H1 (cell line): ENCODE measurements at places on chromosomes 16 and 17.

DNA sequence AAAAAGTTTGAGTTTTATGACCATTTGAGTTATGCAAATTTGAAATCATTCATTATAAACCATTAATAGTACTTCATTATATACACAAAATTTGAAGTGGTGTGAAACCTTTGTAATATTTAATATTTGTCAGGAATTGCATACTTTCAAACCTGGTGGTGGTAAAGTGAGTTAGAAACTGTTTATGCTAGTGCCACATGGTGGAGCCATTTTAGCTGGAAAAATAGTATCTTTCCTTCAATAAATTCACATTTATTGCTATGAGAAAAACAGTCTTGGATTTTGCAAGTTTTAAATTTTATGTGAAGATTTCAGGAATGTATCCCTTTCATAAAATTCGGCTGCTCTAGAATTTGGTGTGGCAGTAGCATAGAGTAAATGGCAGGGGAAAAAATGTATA is 7.3 kb upstream of the BLMH start:
- H3K4me3 ChIP-seq, result no peak overlapping the region
- no peak overlapping the region for H3K27ac ChIP-seq
- H3K27me3 ChIP-seq, result no peaks in the 10 kb centered on the region
- no peaks in the 10 kb centered on the region for H3K36me3 ChIP-seq
- H3K4me1 ChIP-seq, result no peaks in the 10 kb centered on the region
- no peak for DNase-seq

DNA sequence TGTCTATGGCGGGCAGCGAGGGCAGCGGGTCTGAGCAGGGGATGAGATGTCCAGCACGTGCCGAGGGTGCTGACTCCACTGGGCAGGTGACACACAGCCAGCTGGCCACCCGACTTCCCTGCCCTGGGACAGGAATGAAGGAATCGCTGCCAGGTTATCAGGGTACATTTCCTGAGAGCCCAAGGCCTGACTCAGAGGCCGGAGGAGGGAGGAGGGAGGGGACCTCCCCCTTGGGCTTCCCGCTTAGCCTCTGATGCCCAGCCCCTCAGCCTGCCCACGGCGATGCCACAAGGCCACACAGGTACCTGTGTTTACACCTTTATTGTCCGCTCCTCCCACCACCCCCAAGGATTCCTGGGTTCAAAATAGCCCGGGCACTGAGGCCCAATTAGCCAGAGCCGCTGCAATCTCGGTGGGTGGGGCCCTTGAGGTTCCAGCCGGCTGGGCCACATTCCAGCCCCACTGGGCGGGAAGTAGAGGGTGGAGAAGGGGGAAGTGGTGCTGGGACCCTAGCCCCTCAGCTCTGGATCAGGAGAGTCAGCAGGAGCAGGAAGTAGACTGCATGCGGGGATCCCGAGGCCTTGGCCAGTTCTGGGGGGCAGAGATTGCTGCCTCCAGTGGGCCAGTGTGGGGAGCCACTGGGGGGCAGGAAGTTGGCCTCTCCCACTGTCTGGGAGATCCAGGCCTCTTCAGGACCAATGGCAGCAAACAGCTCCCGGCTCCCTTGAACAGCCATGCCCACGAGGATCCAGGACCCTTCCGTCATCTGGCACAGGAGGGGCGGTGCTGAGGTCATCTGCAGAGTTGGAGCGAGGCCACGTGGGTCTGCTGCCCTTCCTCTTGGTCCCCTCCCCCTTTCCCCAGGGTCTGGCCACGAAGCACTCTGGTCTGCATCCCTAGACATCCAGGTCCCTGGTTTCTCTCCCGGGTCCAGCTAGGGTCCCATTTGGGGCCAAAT is 3.4 kb upstream of the PRSS8 start:
- DNase-seq, result no peak
- peaks cover 29% of the 10 kb centered on the region for H3K4me1 ChIP-seq
- H3K36me3 ChIP-seq, result peaks cover 1% of the 10 kb centered on the region; the same call in 1 of the 2 replicates
- 0 out of 2 replicates have a peak overlapping the region, but pooled peaks have one; percentile 31 for H3K27ac ChIP-seq
- 0 out of 2 replicates have a peak, but pooled peaks cover 6% of the 10 kb centered on the region for H3K27me3 ChIP-seq

GRCh38 chr16:79867425-79867997 is 267.0 kb upstream of the MAF start:
- no peak overlapping the region for H3K27ac ChIP-seq
- H3K4me3 ChIP-seq, result no peak overlapping the region
- H3K36me3 ChIP-seq, result no peaks in the 10 kb centered on the region
- no peaks in the 10 kb centered on the region for H3K27me3 ChIP-seq

GRCh38 chr17:42055027-42055426 is 4.6 kb upstream of the C17orf113 start:
- no peaks in the 10 kb centered on the region for H3K27me3 ChIP-seq
- H3K27ac ChIP-seq, result no peak overlapping the region
- no peak for DNase-seq
- no peaks in the 10 kb centered on the region for H3K36me3 ChIP-seq

- no peak for DNase-seq
- no peaks in the 10 kb centered on the region for H3K4me1 ChIP-seq
- no peak overlapping the region for H3K4me3 ChIP-seq
- no peaks in the 10 kb centered on the region for H3K36me3 ChIP-seq
Observed at GRCh38 chr17:48388955-48389743, 40.9 kb downstream of the SKAP1 start.

DNA sequence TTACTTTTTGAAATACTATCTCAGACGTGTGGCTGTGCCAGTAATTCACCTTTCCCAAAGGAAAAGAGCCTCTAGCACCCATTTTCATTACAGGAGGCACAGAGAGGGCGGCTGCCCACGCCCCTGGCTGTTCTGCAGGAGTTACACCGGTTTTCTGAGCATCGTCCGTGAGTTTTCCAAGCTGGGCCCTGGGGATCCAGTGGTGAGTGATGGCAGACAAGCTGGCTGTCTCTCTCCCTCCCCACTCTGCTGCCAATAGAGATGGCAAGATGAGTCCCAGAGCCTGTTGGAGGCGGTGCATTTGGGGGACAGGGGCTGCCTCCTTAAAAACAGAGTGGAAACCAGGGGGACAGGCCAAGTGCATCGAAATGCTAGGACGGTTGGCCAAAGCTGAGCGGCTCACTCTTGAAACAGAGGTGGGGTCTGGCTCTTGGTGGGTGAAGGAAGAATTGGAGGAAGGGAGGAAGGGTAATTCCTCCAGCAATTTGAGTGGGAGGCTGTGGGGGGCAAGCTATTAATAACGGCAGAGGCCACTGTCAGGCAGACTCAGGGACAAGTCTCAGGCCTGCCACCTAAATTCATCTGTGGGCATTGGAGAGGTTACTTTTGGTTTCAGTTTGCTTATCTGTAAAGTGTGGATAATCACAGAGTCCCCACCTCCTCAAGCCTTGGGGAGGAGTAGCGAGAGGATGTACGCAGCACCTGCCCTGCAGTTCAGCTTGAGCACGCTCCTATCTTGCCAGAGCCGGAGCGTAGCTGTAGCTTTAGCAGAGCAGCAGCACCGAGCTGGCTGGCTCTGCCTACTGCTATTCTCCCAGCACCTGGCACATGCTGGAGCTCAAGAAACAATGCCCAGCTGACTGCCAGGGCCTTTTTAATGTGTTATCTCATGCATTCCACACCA is 7.5 kb upstream of the NOS2 start:
- DNase-seq, result no peak
- H3K4me3 ChIP-seq, result no peak overlapping the region
- peaks cover 7% of the 10 kb centered on the region for H3K4me1 ChIP-seq
- no peaks in the 10 kb centered on the region for H3K36me3 ChIP-seq

GRCh38 chr16:87363771-87364455 is 19.7 kb downstream of the FBXO31 start:
- peaks cover 11% of the 10 kb centered on the region for H3K36me3 ChIP-seq
- H3K27me3 ChIP-seq, result no peaks in the 10 kb centered on the region
- no peak overlapping the region for H3K4me3 ChIP-seq
- no peak for DNase-seq

- no peaks in the 10 kb centered on the region for H3K36me3 ChIP-seq
- no peak overlapping the region for H3K4me3 ChIP-seq
- no peak overlapping the region for H3K27ac ChIP-seq
- peaks cover 15% of the 10 kb centered on the region for H3K4me1 ChIP-seq
- no peak for DNase-seq
- no peaks in the 10 kb centered on the region for H3K27me3 ChIP-seq
Observed at GRCh38 chr17:29066047-29066446, 23.1 kb downstream of the PIPOX start.

GRCh38 chr16:27474921-27475320 is 72.9 kb downstream of the IL21R start:
- no peak overlapping the region for H3K27ac ChIP-seq
- H3K4me1 ChIP-seq, result no peaks in the 10 kb centered on the region
- DNase-seq, result no peak
- no peak overlapping the region for H3K4me3 ChIP-seq
- no peaks in the 10 kb centered on the region for H3K27me3 ChIP-seq

DNA sequence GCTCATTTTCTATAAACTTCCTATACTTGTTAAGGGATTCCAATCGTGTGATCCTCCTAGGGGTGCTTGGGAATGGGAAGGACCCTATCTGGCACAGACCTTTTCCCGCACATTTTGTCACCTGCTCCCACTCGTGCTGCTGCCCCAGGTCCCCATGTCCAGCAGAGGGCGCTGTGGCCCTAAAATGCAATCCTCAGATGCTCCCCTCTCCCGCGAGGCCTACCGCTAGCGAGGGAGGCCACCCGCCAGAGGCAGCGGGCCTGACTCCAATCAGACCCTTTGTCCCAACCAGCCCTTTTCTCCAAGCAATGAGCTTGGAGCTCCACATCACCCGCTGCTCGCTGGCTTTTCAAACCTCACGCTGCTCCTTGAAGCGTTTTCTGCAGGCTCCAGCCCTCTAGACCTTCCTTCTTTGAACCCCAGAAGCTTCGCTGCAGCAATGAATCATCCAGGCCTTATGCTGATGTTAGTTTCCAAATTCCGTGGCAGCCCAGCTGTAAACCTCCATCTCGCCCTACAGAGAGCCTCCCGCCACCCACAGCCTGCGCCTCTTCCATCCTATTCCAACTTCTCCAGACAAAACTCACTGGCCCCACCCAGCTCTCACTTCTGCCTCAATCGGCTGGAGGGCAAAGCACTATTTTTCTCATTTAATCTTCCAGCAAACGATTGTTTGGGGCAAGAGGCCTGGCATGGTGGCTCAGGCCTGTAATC is 23.6 kb upstream of the FZD2 start:
- H3K4me1 ChIP-seq, result peaks cover 8% of the 10 kb centered on the region
- H3K27ac ChIP-seq, result no peak overlapping the region

GRCh38 chr16:57167953-57168352 is 17.9 kb downstream of the PSME3IP1 start:
- no peak overlapping the region for H3K4me3 ChIP-seq
- no peak for DNase-seq
- peaks cover 18% of the 10 kb centered on the region for H3K36me3 ChIP-seq

GRCh38 chr17:72184805-72185204 is 64.0 kb downstream of the SOX9 start:
- no peaks in the 10 kb centered on the region for H3K27me3 ChIP-seq
- no peak overlapping the region for H3K4me3 ChIP-seq
- H3K27ac ChIP-seq, result no peak overlapping the region
- no peak for DNase-seq

- no peaks in the 10 kb centered on the region for H3K4me1 ChIP-seq
- no peak for DNase-seq
- no peak overlapping the region for H3K4me3 ChIP-seq
- H3K27ac ChIP-seq, result no peak overlapping the region
- no peaks in the 10 kb centered on the region for H3K36me3 ChIP-seq
Observed at GRCh38 chr17:11682646-11683045, 84.4 kb downstream of the DNAH9 start.

- no peak for DNase-seq
- no peaks in the 10 kb centered on the region for H3K27me3 ChIP-seq
- H3K4me3 ChIP-seq, result no peak overlapping the region
- no peak overlapping the region for H3K27ac ChIP-seq
- H3K4me1 ChIP-seq, result no peaks in the 10 kb centered on the region
- 0 out of 2 replicates have a peak, but pooled peaks cover 2% of the 10 kb centered on the region for H3K36me3 ChIP-seq
Observed at GRCh38 chr17:17241656-17242055, 4.7 kb upstream of the FLCN start.

GRCh38 chr17:31404028-31404949 is 12.8 kb downstream of the RAB11FIP4 start:
- H3K4me1 ChIP-seq, result peaks cover 1% of the 10 kb centered on the region; the same call in 1 of the 2 replicates
- H3K4me3 ChIP-seq, result no peak overlapping the region
- DNase-seq, result no peak
- H3K36me3 ChIP-seq, result no peaks in the 10 kb centered on the region; the same call in 1 of the 2 replicates
- no peak overlapping the region for H3K27ac ChIP-seq

DNA sequence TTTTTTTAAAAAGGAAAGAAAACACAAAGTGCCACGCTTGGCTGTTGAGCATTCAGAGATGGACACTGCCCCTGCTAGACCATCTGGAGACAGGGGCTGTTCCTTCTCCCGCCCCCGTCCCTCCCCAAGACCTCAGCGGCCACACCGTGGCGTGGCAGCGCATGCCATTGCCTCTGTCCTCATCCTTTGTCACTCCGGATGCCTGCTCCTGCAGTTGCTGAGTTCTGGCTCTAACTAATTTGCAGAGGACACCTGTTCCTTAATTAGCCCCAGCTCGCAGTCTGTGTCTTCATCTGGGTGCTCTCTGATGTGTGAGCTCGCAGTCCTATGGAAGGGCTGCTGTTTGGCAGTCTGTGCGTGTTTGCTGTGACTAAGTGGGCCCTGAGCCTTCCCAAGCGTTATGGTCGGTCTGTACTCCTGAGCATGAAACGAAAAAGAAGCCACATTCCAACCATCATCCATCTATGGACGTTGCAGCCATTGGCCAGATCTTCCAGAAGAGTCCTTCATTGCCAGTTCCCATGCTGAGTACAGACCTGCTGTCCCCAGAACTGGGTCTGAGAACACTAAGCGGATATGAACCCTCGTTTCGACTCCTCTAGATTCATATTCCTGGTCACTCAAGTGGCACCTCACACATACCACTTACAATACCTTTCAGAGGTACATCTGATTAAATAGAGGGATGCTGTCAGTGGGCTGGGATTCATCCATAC is 40.9 kb upstream of the NAT9 start:
- H3K27ac ChIP-seq, result no peak overlapping the region
- H3K4me1 ChIP-seq, result peaks cover 2% of the 10 kb centered on the region; the same call in 1 of the 2 replicates
- no peaks in the 10 kb centered on the region; the same call in 1 of the 2 replicates for H3K27me3 ChIP-seq
- no peak overlapping the region for H3K4me3 ChIP-seq
- H3K36me3 ChIP-seq, result peaks cover 3% of the 10 kb centered on the region; the same call in 1 of the 2 replicates

DNA sequence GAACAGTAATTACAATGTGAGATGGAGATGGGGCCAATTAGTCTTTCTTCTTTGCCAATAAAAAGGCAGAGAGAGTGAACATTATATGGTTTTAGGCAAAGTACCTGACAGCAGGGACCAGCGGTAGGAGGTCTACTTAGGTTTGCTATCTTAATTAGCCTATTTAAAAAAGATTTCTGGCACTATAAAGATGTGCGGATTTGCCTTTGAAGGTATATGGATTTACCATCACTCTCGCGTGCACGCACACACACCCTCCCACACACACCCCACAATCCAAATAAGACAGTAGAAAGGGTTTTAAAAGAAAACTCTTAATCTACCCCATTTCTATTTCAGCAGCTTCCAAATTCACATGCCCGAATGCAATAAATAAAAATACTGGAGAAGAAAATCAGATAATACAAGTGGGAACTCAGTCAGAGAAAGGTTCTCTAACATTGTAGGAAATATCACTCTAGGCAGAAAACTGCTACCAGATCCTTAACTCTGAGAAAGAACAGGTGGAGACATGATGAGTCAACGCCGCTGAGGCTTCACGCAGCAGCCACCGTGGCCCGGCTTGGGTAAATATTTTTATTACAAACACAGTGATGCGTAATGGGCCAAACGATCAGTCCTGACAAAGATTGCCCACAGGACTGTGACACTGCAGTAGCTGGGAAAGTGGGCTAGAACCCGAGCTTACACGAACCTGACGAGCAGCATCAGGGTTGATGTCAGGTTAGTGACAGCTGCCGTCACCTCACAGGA is 66.6 kb upstream of the AXIN2 start:
- H3K4me1 ChIP-seq, result peaks cover 4% of the 10 kb centered on the region; the same call in 1 of the 2 replicates
- H3K27ac ChIP-seq, result no peak overlapping the region
- no peak for DNase-seq

GRCh38 chr17:71919186-71919585 is 201.6 kb upstream of the SOX9 start:
- H3K27me3 ChIP-seq, result no peaks in the 10 kb centered on the region
- H3K27ac ChIP-seq, result no peak overlapping the region
- no peaks in the 10 kb centered on the region for H3K4me1 ChIP-seq
- H3K36me3 ChIP-seq, result no peaks in the 10 kb centered on the region
- no peak for DNase-seq
- H3K4me3 ChIP-seq, result no peak overlapping the region
